ENCODE measurements at places on chromosomes 3 and 15.
A peak's percentile ranks its signal among the peaks of the same experiment; 100 is the strongest.

- DNase-seq = peak; percentile 58
These were observed 1.2 kb downstream of the LHFPL4 start for GRCh38 chr3:9552252-9552999.

DNA sequence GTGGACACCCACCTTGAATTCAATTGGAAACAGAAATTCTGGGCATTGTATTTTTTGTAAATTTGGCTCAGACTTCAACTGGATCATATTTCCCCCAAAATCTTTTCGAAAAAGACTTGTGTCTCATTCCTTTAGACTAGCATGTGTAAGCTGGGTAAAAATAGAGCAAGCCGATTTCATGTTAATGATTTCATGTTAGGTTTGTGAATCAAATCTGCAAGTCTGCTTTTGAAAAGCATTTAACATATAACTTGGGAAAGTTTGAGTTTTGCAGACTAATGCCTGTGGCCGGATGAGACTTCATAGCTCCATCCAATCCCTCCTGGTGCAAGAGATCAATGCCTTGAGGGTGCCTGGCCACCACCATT, 64.5 kb downstream of the FLNB start:
- DNase-seq = no peak

GRCh38 chr3:136883967-136884720, 22.1 kb downstream of the NCK1 start:
- DNase-seq = no peak

DNA sequence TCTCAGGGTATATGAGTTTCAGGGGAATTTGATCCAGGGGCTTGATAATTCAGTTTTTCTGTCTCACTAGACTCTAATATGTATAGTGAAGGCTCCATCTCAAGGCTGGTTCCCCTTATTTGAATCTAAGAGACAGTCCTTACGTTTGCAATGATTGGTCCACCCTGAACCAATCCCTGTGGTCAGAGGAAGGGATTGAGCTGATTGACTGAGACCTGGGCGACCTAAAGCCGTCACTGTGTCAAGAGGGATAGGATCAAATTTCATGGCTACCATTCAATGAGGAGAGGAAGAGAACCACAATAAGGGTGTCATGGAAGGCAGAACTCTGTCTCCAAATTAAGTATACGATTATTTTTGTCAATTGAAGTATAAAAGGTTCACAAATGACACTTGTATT, 16.3 kb downstream of the NUDT16 start:
- no peak for DNase-seq

- DNase-seq = peak; percentile 89
These were observed 52.7 kb downstream of the NFKBIZ start for GRCh38 chr3:101902041-101902440.

DNA sequence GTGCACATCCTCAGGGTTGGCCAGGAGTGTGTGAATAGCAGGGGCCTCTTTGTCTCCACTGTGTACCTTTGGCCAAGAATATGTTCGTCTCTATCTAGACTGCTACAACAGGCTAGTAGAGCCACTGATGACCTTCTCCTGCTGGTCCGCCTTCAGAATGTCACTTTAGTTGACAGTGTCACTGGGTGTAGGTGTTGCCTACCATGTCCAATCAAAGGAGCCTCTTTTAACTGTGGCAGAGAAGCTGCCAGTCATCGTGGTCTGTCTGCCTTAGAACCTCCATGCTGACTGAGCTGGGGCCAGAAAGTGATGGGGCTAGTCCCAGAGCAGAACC, 40.1 kb downstream of the OXSR1 start:
- DNase-seq = no peak

DNA sequence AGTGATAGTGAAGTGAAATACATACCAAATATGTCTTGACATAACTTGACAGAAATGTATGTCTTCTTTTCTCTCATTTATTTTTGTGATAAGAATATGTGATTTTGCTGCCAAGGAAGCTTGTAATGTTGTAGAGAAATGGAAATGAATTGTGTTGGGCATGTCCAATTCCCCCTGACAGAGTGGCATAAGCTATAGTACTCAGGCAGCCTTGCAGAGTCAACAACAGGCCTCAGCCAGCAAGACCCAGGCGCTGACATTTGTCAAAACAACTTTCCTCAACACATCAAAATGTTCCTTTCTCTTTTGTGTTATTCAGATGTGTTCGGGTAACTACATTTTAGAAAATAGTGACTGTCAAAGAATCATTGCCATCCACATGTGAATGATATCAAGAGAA, 538.1 kb upstream of the ATP11B start:
- DNase-seq = no peak

DNA sequence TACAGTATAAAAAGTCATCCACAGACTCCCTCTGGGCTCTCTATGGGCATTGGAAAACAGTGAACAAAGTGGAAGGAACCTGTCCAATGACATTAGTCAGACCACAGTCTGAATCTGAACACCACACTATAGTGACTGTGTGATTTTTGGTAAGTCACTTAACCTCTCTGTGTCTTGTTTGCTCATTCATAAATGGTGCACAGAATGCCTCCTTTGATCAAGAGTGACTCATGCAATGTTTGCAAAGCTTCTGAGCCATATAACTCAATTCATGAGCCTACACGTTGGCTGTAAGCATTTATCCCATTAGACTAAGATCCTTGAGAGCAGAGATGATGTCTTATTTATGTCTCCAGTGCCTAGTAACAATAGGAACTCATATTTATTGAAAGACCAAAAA, 46.7 kb downstream of the SV2B start:
- no peak for DNase-seq

Measured in GM23248 (cell line).